SJSA1 (cell line): ENCODE measurements at places on chromosomes 1 and 21. TPM values are rescaled to one million over a fixed set of nuclear protein-coding genes. Genes with fewer than 3 reads are reported as not detected.

DNA sequence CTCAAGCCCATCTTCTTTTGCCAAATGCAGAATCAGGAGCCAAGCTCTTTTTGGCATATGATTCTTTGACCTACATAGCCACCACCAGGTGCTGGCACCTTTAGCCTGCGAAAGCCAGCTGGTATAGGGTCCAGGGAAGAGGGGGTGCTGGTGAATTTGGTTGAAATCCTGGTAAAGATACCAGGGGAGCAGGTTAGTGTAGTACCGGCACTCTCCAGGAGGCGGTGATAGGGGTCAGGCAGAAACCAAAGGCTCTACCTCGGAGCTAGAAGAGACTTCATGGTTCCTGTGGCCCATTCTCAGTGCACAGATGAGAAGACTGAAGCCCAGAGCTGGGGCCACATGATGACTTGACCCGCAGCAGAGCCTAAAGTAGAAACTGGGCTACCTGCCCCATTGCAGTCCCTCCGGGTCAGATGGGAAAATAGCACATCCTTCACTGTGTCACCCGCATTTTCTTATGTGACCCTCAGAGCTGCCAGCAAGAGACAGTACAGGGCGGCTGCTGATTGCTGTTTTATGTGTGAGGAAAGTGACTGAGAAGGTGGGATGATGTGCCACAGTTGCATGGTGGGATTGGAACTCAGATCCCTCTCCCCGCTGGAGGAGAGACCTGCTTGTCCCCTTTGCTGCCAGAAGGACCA is 36.0 kb upstream of the IL19 start:
- no peak for DNase-seq

GRCh38 chr1:201279313-201279712 is 4.0 kb upstream of the PKP1 start:
- DNase-seq = no peak

- DNase-seq = no peak
These were observed 60.6 kb upstream of the C1orf21 start for GRCh38 chr1:184326278-184326677.

- DNase-seq = peak; percentile 87
These were observed 170.1 kb downstream of the DHRS3 start for GRCh38 chr1:12447849-12448312.

GRCh38 chr1:208601561-208601960 is 357.4 kb upstream of the PLXNA2 start:
- DNase-seq = no peak

- DNase-seq = peak; percentile 83
These were observed 23.1 kb downstream of the IL10RB start for GRCh38 chr21:33289199-33289819.

- no peak for DNase-seq
These were observed 211.2 kb downstream of the PTGER3 start for GRCh38 chr1:70836456-70836855.

- no peak for DNase-seq
These were observed 51.9 kb downstream of the NR5A2 start for GRCh38 chr1:200079232-200079940.

DNA sequence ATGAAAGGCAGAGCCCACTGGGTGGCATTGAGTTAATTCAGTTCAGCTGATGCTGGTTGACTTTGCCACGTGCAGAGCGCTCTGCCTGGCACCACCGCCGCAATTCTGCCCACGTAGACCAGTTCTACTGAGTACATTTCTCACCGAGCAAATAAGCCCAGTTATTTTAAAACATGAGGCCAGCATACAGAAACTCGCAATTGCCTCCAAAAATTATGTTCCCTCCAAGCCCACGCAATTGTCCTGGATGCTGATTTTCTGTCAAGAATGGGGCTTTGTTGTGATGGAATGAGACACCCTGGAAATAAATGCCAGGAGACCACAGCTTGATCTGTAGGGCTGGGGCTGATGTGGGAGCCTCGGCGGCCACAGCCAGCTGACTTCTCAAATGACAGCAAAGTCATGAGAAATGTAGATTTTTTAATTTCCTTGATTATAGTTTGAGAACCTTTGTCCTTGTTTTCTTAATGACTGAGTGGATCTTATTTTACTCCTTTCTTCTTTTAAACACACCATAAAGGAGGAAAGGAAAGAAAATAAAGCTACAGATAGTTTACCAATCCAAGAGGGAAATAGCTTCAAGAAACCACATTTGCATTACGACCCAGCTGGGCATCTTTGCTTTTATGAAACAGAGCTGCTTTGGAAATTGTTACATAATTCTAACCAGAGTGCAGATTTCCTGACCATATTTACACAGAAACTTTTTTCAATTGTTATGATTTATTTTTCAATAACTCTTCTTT is 11.6 kb upstream of the PARP1 start:
- no peak for DNase-seq

- no peak for DNase-seq
These were observed 61.2 kb upstream of the ARHGEF16 start for GRCh38 chr1:3393024-3393986.

DNA sequence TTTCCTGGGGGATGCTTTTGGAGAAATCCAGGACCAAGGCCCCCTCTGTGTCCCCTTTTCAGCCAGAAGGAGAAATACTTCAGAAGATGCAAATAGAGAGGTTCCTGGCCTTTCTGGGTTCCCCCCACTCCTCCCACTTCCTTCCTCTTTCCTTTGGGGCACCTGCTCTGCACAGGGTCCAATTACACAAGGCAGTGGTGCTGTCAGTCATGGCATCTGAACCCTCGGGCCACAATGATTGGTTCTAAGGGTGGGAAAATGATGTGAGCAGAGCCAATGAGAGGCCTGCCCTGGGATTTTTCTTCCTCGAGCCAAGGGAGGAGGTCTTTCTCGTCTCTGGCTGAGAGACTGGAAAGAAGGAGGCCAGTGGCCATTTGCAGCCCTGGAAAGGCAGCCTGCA is 282.2 kb downstream of the NPHP4 start:
- DNase-seq = no peak

- no peak for DNase-seq
These were observed 62.2 kb downstream of the OBSCN start for GRCh38 chr1:228270032-228270431.

DNA sequence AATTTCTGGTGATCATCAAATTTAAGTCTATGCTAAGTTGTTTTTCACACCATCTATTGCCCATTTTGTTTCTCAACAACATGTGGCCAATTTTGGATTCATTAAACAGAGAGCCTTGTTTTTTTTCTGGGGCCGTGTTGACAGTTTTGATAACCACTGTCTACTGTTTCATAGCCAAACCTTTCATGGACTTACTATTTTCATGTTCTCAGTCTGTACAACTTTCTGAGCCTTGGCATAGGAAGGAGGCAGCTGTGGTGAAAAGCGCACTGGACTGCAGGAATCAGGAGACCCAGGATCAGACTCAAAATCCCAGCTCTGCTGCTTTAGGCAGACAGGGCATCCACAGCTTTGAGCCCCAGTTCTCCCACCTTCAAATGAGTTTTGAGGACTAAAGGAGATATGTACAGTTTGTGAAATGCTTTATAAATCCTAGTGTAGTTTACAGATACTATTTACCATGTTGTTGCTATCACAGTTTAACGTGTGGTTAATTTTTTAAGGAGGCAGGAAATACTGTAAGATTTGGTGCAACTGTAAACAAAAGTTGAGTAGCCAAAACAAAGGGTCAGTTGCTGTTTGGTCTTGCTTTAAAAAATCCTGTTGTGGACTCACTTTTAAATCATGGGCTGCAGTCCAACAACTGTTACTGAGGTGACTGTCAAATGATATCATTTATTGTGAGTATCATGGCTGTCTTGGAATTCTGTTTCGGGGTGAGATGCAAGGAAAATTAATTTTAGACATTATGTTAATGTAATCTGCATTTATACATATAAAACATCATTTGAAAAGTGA is 2.9 kb downstream of the MACO1 start:
- DNase-seq = no peak

GRCh38 chr1:58580186-58580585 is 3.1 kb upstream of the TACSTD2 start:
- DNase-seq = no peak

DNA sequence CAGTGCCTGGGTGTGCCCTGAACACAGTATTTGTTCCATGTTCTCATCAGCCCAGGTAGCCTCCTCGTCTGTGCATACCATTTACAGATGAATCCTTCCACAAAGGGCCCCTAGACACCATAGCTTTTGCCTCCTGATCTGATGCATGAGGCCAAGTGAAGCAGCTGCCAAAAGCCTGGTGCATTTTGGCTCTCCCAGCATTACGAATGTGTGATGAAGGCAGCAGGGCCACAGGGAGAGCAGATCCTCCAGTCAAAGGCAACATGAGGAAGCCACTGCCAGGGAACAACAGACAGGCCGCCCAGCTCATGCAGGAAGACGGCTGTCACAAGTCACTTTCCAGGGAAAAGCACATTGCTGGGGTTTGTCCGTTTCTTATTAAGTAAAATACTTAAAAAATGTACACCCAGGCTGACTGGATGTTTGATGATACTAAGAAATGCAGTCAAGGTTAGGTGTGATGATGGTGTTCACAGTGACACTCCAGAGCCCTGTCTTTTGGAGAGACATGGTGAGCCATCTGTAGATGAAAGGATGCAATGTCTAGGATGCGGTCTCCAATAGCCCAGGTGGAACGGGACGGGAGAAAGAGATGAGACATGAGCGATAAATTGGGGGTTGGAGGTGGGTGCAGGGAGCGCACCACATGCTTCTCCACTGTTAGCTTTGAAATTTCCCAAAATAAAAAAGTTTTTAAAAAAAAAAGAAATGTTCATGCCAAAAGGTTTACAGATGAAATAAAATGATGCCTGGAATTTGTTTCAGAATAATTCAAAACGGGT is 48.7 kb downstream of the NPHP4 start:
- no peak for DNase-seq

- peak; percentile 75 for DNase-seq
These were observed 753 bp downstream of the KIF1B start for GRCh38 chr1:10210841-10211804.

- DNase-seq = no peak
These were observed 126.8 kb upstream of the ZNF644 start for GRCh38 chr1:91148641-91149069.

DNA sequence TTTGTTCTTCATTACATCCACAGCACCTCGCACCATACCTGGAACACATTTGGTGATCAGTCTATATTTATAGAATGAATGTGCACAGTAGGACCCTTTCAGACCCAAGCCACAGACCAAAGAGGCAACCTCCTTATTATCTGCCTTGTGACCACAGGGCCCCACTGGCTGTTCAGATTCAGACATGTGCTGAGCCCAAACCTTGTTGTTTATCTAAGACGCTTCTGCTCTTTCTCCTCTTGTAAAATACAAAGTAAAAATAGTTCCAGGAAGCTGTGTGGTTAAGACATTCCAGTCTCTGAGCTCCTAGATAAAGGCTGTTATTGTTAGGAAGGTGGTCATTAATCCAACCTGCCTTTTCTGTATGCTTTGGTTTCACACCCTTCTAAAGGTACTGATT is 3.6 kb upstream of the SCMH1 start:
- peak; percentile 11 for DNase-seq

DNA sequence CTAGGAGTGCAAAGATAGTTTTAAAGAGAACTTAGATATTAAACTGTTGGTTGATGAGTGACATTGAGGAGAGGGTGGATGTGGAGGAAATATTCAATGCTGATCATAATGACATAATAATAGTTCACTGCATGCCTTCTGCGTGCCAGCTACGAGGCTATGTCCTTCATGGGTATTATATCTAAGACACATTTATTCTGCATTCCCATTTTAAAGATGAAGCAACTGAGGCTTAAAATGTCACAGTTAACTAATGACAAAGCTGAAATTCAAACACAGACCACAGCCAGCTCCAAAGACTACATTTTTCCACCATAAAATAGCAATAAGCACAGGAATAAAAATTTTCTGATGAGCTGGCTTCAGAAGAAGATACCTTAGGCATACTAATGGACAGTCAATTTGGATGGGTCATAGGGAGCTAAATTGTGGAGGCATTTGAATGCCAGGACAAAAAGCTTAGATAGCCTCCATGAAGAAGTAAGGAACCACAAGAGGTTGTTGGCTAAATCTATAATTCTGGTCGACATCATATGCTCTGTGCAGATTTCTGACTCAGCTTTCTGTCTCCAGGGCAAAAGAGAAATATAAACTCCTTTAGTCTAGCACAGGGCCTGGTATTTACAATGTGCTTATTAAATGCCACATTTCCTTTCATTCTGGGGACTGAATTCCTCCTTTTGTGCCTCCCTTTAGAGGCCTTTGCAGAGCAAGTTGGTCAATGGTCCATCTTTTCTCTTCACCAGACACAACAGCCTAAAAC is 71.2 kb upstream of the NRIP1 start:
- no peak for DNase-seq

DNA sequence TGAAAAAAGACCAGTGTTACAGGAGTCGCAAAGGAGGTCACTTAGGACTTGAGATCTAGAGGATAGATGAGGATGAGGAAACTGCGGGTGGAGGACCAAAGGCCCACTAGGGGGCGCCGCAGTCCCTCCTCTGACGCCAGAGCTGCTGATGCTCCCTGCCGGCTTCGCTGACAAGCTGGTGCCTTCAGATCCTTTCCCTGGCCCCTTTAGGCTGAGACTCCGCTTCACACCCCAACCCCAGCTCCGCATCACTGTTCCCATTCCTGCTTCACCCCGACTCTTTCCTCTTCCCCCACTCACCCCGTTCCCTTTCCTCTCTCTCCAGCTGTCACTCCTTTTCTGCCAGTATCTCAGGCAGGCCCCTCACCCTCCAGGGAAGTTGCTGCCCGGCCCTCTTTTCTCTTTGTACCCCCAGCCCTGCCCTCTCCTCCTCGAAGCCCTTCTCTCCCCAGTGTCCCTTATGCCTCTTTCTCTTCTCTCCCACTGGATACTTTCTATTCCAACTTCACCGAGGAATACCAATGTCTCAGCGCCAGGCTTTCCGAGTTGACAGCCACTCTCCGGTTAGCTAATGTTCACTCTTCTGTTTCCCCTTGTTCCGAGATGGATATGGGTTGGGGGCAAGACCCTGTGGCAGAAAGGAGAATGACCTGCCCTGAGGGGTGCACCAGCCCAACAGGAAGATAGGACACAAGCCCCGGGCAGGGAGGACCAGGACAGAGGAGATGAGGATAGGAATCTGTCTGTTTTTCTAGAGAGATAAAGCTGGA is 4.5 kb downstream of the KCNJ9 start:
- peak; percentile 79 for DNase-seq

- DNase-seq = no peak
These were observed 49.1 kb upstream of the BCL9 start for GRCh38 chr1:147492207-147492606.

DNA sequence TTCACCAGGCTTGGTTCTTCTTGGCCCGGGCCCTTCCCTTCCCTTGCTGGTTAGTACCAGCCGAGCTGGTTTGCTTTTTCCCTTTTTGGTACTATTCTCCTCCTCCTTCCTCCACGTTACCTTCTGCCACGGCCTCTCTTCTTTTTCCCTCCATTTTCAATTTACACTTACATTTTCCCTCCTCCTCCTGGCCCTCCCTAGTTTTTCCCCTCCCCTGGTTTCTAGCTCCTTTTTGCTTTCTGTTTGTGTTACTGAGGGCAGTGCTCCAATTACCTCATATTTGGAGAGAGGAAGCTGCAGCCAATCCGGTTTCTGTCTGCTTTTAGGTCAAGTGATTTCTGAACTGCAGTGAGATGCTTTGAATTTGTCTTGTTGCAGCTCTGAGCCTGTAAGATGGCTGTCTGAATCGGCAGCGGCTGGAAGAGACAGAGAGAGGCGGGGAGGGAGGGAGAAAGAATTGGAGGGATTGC is 63.7 kb downstream of the MACF1 start:
- peak; percentile 69 for DNase-seq

GRCh38 chr1:209485167-209485566 is 98.3 kb upstream of the CAMK1G start:
- no peak for DNase-seq

CFHR1 gene
- not detected in 2 replicates for total RNA-seq

AQP10 gene
- total RNA-seq = not detected in 2 replicates

IL12RB2 gene
- not detected in 2 replicates for total RNA-seq

SHE gene
- total RNA-seq = not detected in 2 replicates

KIF21B gene
- 1.1 and 1.7 TPM in 2 replicates for total RNA-seq

TMEM183A gene
- 88.4 and 109 TPM in 2 replicates for total RNA-seq
